ENCODE measurements at places on chromosomes 5 and 9.

GRCh38 chr9:22278426-22278825, 168.2 kb upstream of the DMRTA1 start:
- no peak for DNase-seq

GRCh38 chr9:124475158-124475867, 25.1 kb downstream of the ADGRD2 start:
- no peak for DNase-seq

GRCh38 chr5:41754857-41755256, 115.4 kb downstream of the OXCT1 start:
- DNase-seq = no peak

- DNase-seq = no peak
Measured at GRCh38 chr9:12461763-12462460, 231.3 kb upstream of the TYRP1 start.

Measured in T-helper 9 cell (primary cell).